ENCODE measurements at places on chromosomes 1 and 21.

- DNase-seq, result no peak
Measured at GRCh38 chr1:66296951-66297350, 237.0 kb upstream of the SGIP1 start.

DNA sequence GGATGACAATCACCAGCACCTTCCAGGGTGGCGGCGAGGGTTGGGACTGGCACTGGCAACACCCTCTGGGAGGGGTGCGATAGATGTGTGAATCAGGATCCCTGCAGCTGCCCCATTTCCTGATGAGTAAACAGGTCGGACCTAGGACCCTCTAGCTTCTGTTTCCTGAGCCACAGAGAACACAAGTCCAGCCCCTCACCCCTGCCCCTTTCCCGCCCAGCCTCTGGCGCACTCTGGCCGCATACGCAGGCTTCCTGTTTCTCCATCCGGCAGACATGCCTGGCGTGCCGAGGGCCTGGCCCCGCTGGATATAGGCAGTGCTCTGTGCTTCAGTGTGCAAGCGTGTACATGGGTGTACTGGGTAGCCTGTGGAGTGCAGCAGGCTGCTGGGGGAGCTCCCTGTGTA lies 4.6 kb downstream of the PEAR1 start:
- no peak for DNase-seq

- no peak for DNase-seq
Measured at GRCh38 chr1:119147661-119148090, 7.2 kb upstream of the WARS2 start.

GRCh38 chr1:156901966-156902915 lies 8.7 kb downstream of the PEAR1 start:
- DNase-seq, result no peak

DNA sequence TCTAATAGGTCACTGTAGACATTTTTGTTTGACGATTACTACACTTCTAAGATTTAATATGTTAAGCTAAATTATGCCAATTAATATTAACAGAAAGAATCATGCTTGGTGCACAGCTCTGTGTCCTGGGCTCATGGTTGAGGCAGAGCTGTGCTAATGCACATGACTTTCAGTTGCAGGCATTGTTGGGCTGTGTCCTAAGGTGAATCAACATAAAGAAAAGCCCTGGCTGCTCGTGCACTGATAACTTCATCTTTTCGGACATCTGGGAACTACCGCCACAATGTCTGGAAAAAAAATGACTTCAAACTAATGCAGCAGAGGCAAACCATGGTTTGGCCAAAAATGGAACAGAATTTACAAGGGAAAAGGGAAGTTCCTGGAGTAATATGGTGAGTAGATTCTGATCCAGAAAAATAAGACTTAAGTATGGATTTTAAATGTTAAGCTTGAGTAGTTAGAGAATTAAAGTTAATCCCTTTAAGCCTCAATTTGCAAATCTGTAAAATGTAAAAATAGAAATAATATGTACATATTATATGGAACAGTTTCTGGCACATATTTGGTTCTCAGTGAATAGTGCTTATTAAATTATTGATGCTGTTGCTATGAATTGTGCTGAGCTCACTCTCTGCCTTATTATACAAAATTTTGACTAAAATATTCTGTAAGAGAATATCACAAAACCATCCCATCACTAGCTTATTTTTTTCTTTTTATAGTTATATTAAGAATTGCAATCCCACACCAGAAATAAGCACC lies 186.1 kb downstream of the BRINP2 start:
- no peak for DNase-seq

- no peak for DNase-seq
Measured at GRCh38 chr1:72117621-72118020, 164.7 kb downstream of the NEGR1 start.

- no peak for DNase-seq
Measured at GRCh38 chr1:153640861-153641260, 7.0 kb downstream of the CHTOP start.

DNA sequence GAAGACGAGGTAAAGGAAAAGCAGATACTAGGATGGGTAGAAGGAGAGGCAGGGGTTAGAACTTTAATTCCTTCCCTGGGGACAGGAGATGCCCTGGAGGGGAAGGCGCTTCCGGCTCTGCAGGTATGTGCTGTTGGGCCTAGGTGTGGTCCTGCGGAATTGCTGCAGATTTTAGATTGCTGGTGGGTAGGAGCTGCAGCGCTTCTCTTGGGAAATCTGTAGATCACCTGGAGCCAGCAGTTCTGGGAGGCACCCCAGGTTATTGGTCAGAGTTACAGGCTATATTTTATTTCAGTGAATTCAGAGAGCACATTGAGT lies 1.1 kb downstream of the MGST3 start:
- no peak for DNase-seq

DNA sequence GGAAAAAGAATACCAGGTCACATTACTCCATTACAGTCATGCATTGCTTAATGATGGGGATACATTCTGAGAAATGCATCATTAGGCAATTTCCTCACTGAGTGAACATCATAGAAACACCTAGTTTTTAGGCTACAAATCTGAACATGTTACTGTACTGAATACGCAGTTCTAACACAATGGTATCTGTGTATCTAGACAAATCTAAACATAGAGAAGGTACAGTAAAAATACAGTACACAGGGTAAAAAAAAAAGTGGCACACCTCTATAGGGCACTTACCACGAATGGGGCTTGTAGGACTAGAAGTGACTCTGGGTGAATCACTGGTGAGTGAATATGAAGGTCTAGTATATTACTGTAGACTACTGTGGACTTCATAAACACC lies 115.7 kb downstream of the AKT3 start:
- no peak for DNase-seq

- no peak for DNase-seq
Measured at GRCh38 chr1:23026568-23026967, 7.3 kb downstream of the KDM1A start.

DNA sequence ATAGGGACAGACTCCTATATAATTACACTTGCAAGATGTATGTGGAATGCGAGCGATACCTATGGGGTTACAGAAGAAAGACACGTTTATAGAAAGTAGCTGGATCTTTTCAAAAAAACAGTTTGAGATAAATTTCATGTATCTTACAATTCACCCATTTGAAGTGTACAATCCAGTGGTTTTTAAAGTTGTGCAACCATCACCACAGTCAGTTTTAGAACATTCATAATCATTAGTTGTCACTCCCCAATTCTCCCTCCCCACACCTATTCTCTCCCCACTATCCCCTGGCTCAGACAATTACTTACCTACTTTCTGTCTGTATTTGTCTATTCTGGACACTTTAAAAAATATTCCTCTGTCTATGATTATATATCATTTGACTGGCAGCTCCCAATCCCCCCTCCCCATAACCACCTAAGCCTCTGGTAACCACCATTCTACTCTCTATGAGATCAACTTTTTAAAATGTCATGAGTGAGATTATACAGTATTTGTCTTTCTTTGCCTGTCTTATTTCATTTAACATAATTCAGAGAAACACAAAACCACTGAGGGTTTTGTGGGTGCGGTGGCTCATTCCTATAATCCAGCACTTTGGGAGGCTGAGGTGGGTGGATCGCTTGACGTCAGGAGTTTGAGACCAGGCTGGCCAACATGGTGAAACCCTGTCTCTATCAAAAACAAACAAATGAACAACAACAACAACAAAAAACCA lies 39.1 kb downstream of the MRPS6 start:
- DNase-seq, result no peak

- no peak for DNase-seq
Measured at GRCh38 chr1:152741656-152742055, 16.2 kb upstream of the KPRP start.

DNA sequence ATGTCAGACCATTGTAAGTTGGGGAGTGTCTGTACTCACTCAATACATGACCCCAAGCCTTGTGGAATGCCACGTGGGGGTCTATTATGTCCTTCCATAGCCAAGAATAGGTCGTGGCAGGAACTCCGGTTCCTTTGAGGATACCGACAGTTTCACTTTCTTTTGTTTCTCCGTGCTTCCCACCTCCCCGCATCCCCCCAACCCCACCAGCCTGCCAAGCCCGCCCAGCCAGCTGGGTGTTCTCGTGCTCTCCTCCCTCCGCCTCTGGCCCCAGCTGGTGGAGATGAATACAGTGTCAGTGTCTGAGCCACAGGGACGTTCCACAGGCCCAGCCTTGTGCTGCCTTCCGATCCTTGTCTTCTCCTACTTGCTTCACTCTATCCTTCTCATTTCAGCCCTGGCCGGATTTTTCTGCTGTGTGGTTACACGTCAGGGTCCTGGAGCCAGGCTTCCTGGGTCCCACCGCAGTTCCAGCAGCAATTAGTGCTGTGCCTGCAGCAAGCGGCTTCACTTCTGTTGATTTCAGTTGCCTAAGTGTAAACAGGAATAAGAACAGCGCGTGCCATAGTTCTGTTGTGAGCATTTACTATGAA lies 4.1 kb upstream of the AGTRAP start:
- no peak for DNase-seq

GRCh38 chr1:8666389-8667167 lies 150.9 kb downstream of the RERE start:
- DNase-seq, result no peak

- no peak for DNase-seq
Measured at GRCh38 chr1:109808703-109809102, 45.0 kb upstream of the EPS8L3 start.

GRCh38 chr1:19533626-19534025 lies 48.3 kb upstream of the CAPZB start:
- no peak for DNase-seq

DNA sequence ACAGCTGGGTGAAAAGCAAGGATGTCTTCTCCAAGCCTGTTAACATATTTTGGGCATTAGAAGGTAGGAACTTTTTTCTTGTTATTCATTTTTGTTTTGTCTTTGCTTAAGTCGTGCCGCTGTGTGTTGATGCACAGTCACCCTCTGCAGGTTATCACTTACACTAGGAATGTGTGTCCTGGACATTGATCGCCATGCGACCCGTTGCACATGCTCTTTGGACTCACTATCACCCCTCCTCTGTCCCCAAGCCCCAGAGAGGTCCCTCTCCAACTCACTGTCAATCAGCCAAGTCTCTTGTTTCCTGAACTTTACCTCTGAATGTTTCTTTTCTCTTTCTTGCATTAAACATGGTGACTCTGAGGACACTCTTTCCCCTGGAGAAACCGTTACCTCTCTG lies 40.0 kb upstream of the CD101 start:
- DNase-seq, result no peak

DNA sequence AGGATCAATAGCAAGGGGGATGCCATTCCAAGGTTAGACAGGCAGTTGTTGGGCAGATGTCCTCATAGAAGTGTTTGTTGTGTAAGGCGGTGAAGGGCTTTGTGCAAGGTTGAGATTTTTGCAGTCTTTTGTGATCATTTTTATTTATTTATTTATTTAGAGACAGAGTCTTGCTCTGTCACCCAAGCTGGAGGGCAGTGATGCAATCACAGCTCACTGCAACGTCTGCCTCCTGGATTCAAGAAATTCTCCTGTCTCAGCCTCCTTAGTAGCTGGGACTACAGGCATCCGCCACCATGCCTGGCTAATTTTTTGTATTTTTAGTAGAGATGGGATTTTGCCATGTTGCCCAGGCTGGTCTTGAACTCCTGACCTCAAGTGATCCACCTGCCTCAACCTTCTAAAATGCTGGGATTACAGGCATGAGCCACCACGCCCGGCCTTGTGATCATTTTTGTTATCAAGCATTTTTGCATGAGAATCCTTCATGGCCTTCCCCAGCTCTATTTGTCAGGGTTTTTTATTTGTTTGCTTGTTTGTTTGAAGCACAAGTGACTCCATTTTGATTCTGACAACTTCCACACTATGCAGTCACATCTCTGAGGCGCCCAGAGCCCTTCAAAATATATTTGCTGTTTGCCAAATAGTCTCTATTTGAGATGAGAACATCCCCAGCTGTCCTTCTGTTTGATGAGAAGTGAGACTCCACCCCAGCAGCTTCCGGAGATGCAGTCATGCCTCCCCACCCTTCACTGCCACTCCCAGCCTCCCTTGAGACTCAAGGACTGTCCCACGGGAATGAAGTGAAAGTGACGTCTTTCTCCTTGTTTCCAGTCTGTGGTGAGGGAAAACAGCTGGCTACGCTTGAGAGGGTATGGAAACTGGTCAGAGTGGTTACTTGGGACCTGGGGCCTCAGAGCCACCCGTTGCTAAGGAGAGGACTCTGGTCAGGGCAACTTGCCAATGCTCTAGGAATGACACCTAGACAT lies 38.0 kb downstream of the TMEM50B start:
- DNase-seq, result no peak

- DNase-seq, result no peak
Measured at GRCh38 chr1:12447307-12447706, 170.7 kb downstream of the DHRS3 start.

DNA sequence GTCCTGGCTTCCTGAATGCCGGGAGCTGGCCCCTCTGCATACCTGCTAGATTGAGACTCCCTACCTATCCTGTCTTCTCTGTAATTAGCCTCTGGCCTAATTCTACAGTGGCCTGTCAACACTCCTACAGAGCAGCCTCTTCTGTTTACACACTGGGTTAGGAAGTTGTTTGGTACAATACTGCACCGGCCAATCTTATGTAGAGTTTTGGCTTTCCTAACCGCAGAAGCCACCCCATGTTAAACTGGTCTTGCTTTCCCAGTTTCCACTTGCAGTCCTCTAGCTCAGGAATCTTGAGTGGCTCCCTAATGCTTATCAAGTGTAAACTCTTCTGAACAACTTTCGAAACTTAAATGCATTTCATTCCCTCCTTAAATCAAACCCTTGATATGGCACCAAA lies 42.8 kb downstream of the DPH5 start:
- no peak for DNase-seq

GRCh38 chr1:21175670-21176581 lies 771 bp downstream of the EIF4G3 start:
- peak; percentile 53 for DNase-seq

GRCh38 chr1:221793439-221794078 lies 51.7 kb upstream of the DUSP10 start:
- peak; percentile 44 for DNase-seq

- peak; percentile 54 for DNase-seq
Measured at GRCh38 chr1:229753764-229754551, 127.9 kb downstream of the URB2 start.

GRCh38 chr1:245330951-245331350 lies 176.2 kb downstream of the KIF26B start:
- DNase-seq, result no peak

- DNase-seq, result no peak
Measured at GRCh38 chr1:205929496-205930194, 13.6 kb downstream of the SLC26A9 start.

DNA sequence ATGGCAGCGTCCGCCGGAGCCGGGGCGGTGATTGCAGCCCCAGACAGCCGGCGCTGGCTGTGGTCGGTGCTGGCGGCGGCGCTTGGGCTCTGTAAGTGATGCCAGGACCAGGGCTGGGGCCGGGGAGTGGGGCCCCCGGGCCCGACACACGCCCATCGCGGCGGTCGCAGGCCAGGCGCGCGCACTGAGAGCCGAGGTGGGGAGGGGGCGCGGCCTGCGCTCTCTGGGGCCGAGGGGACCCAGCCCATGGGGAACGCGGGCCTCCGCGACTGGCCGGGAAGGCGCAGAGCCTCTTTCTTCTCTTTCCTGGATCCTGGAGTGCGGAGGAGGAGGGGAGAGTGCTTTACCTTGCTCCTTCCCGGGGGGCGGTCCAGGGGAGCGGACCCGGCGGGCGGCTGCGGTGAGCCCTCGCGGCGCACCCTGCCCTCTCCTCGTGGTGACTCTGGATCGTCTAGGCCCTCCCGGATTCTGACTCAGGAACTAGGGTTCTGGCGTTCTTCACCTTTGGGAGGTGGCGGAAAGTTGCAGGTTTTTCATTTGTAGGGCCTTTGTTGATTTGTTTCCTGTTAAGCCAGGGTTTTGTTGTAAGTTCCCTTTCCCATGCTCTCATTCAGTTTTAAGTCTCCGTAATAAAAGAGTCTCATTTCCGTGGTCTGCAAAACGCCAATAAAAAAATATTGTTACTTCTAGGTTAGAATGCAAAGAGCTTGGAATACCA lies 529 bp downstream of the MPZL1 start:
- DNase-seq, result no peak

GRCh38 chr1:244802041-244802440 lies 33.4 kb upstream of the COX20 start:
- peak; percentile 41 for DNase-seq
